ENCODE measurements at places on chromosomes 3 and 15. TPM values are rescaled to one million over a fixed set of nuclear protein-coding genes. Genes with fewer than 3 reads are reported as not detected.

MRPL46 gene
- total RNA-seq, result 17.2 TPM

DNA sequence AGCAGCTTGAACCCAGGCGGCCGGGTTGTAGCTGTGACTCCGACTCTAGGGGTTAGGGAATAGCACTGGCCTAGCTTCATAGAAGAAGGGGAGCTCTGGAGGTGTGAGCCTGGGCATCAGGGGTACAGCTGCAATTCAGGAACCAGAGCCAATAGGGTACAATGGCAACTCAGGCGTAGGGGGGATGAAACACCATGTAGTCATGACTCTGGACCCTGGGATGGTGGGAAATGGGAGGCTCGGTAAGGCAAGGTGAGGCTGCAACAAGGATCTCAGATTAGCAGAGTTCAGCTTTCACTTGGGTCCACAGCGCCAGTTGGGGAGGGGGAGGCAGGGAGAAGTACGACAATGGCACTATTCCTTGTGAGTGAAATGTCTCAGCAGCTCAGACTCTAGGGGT is 210.2 kb upstream of the LYSMD4 start:
- no peak for DNase-seq

DNA sequence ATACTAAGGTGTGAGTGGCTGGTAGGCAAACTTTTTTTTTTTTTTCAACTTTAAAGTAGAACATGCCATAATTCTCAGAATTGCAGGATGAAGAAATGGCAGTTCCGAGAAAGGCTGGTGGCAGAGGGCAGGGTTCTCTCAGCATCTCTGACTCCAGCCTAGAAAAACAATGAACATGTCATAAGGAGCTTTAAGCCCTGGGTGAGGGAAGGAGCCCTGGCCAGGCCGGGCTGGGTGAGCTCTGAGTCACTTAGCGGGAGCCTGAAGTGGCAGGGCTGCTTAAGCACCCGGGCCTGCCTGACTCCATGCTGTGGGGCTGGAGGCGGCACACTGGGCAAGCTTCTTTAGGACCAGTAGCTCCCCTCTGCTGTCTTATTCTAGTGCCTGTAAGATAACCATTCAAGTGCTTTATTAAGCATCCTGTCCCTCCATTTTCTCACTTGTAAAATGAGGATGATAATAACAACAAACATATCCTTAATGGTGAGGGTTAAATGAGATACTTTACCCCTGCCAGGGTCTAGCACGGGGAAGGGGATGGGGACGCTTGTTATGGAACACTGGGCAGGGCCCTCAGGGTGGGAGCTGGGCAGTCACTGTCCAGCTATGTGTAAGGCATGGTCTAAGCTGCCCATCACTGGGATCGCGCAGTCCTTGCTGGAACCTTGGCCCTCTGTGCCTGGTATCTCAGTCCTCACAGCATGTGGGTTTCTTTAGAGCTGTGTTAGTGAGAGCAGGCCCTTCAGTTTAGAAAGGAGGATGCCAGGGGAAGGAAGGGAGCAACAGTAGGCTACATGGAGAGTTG is 18.4 kb downstream of the SMAD6 start:
- DNase-seq, result no peak

GRCh38 chr3:18237251-18238005 is 187.7 kb downstream of the SATB1 start:
- no peak for DNase-seq

IQCH gene
- 9.3 TPM for total RNA-seq

DNA sequence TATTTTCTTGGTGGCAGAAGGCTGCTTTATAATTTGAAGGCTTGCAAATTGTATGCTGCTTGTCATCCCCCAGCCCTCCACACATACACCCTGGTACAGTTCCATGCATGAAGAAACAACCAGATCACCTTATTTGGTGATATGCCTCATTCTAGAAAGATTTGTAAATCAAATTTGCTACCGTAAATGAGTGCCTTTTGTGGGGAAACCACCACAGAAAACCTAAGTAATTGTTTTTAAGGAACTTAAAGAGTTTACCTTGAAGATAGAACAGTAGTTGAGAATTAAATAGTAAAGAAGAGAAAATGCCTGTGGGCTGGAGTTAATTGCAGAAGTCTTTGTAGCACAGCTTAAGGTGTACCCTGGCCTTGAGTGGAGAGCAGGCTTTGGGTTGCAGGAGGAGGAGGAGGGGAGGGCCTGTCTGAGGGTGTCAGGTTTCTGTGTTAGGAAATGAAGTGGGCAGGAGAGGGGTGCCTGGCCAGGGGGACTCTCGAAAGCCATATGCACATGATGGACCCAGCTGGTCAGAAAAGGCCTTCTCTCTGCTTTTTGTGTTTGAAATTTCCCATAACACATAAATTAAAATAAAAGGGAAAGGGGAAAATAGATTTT is 6.9 kb downstream of the NIPA2 start:
- DNase-seq, result no peak

All from cerebellum (tissue), 4 donors.